ELF-1 (cell line): ENCODE measurements at places on chromosomes 5 and 9.

DNA sequence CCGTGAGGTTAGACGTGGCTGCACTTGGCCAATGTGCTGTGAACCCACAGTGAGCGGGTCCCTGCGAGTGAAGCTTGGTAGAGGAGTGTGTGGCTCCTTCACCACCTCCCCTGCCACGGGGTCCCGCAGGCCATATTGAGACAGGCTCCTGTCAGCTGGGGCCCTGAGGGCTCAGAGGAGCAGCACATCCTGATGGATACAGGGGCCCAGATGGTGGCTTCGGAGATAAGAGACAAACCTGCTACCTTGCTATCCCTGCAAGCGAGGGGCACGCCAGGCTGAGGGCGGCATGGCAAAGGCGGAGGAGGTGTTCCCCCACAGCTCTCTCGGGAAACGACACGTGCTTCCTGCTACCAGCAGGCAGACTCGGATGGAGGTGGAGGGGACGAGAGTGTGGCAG is 33.1 kb downstream of the SLC6A3 start:
- DNase-seq = no peak

DNA sequence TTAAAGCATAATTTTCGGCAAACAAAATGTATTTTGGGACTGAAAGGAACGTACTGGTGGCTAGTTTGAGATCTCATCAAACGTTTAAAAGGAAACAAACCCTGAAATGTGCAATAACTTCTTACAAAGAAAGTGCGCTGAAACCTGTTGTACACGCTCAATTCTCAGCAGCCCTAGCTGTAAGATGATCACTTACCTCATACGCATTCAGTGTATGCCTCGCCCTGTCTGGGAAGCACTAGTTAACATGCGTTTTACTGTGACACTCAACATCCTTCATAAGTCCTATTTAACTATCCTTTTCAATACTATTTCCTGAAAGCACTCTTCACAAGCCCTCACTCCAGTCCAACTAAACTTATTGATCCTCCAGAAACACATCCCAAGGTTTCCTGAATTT is 485.0 kb upstream of the EDIL3 start:
- no peak for DNase-seq

- DNase-seq = no peak
Observed at GRCh38 chr9:127081250-127082185, 40.9 kb downstream of the ANGPTL2 start.

DNA sequence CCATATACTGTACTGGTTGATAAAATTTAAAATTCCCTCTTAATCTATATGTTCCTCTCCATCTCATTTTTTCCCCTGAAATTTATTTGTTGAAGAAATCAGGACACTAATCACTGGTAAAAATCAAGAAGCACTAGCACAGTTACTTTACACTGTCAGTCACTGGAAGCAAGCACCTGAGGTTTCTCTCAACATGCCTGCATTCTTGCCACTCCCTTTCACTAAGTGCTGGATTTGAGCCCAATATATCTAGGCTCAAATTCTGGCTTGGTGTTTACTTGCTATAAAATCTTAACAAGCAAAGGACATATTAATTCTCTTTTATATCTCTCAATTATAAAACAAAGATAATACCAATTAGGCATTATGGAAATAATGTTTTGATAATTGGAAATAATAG is 58.6 kb downstream of the DIAPH1 start:
- no peak for DNase-seq

GRCh38 chr9:35980289-35981011 is 22.5 kb upstream of the OR2S2 start:
- no peak for DNase-seq

GRCh38 chr9:108290839-108291585 is 564.8 kb downstream of the ACTL7B start:
- no peak for DNase-seq

GRCh38 chr5:7169240-7169878 is 226.6 kb upstream of the ADCY2 start:
- DNase-seq = no peak

- no peak for DNase-seq
Observed at GRCh38 chr5:6705088-6705487, 8.1 kb upstream of the TENT4A start.

GRCh38 chr9:2697492-2697891 is 19.8 kb upstream of the KCNV2 start:
- no peak for DNase-seq

GRCh38 chr5:178981381-178981780 is 13.7 kb downstream of the GRM6 start:
- no peak for DNase-seq

DNA sequence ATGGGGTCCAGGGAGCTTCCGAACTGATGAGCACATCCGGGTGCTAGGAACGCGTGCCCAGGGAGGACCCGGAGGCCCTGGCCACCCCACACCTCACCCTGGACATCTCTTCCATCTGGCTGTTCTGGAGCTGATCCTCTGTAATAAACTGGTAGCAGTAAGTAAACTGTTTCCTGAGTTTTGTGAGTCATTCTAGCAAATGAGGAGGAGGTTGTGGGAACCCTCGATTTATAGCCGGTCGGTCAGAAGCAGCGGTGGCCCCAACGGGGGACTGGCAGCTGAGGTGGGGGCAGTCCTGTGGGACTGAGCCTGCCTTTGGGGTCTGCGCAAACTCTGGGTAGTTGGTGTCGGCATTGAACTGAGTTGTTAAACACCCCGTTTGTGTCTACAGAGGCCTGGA is 15.4 kb upstream of the UBAC1 start:
- DNase-seq = no peak

GRCh38 chr9:12719431-12719830 is 26.2 kb downstream of the TYRP1 start:
- DNase-seq = no peak

- DNase-seq = no peak
Observed at GRCh38 chr9:14863402-14863801, 46.8 kb downstream of the FREM1 start.

- DNase-seq = no peak
Observed at GRCh38 chr9:127612939-127613582, 984 bp downstream of the STXBP1 start.

GRCh38 chr5:141492168-141492885 is 3.4 kb downstream of the PCDHGC5 start:
- peak; percentile 57 for DNase-seq

GRCh38 chr9:125522328-125522725 is 184.7 kb downstream of the MAPKAP1 start:
- no peak for DNase-seq

GRCh38 chr9:119458068-119458467 is 88.8 kb upstream of the BRINP1 start:
- no peak for DNase-seq
